Stimulated activated CD4-positive, alpha-beta T cell treated with anti-CD3 and anti-CD28 coated beads, TNF-alpha, amount 100 ng/mL, for 4 hours (primary cell): ENCODE measurements at places on chromosomes 16 and 17.

DNA sequence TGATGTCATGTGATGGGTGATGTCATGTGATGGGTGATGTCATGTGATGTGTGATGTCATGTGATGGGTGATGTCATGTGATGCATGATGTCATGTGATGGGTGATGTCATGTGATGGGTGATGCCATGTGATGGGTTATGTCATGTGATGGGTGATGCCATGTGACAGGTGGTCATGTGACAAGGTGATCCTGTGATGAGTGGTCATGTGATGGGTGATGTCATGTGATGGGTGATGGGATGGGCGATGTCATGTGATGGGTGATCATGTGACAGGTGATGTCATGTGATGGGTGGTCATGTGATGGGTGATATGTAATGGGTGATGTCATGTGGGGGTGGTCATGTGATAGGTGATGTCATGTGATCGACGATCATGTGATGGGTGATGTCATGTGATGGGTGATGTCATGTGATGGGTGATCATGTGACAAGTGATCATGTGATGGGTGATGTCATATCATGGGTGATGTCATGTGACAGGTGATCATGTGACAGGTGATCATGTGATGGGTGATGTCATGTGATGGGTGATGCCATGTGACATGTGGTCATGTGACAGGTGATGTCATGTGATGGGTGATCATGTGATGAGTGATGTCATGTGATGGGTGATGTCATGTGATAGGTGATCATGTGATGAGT, 17.2 kb downstream of the CD300LB start:
- no peak for DNase-seq

- DNase-seq: no peak
These were observed 2.9 kb downstream of the ORAI3 start for GRCh38 chr16:30951750-30952149.

DNA sequence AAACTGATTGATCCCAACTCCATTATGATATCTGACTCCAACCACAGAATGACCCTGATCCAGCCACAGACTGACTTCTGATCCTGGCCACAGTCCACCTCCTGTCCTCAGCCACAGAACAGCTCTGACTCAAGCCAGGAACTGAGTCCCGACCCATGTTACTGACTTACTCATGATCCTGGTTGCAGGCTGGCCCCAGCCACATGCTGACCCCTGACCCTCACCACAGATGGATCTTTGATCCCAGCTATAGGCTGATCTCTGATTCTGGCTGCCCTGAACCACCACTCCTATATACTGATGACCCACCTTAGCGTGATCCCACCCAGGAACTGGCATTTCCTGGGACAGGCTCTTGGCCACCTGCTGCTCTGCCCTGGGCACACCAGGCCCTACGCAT, 32.2 kb upstream of the IL21R start:
- DNase-seq: no peak

DNA sequence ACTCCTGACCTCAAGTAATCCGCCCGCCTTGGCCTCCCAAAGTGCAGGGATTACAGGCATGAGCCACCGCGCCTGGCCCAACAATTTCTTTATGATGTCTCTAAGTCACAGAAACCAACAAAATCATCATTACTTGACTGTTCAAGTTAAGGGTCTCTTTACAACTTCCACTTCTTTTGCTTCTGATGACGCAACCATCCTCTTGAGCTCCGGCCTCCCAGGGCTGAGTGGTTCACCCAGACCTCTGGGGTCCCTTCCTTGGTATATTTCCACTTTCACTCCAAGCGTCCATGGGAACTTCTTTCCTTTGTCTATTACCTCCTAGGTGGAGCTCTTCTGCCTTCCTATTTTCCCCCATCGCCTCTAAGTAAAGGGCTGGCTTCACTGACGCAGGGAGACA, 253.7 kb downstream of the NTN1 start:
- no peak for DNase-seq
